ENCODE measurements at places on chromosomes 7 and 10. TPM values are rescaled to one million over a fixed set of nuclear protein-coding genes. Genes with fewer than 3 reads are reported as not detected.

- no peak for DNase-seq
These were observed 72.1 kb downstream of the ARMC3 start for GRCh38 chr10:22999942-23000341.

Gene CDC14C
- not detected for total RNA-seq

Gene CLEC2L
- total RNA-seq: not detected

DNA sequence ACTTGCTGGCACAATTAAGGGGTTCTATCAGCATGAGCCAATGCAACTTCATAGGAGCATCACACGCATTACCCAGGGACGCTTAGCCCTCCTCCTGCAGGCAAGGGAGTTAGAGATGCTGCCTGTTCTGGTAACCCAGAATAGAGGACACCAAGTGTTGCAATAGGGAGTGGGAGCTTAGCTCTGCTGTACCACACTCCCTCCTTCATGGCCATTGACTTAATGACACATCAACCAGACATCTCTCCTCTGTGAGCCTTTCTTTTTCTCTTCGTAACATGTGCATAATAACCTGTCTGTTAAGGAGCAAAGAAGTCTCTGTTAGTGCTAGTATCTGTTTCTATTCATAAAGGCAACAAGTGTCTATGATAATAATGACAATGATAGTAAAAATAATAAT is 282.4 kb downstream of the SORCS3 start:
- DNase-seq: no peak

DNA sequence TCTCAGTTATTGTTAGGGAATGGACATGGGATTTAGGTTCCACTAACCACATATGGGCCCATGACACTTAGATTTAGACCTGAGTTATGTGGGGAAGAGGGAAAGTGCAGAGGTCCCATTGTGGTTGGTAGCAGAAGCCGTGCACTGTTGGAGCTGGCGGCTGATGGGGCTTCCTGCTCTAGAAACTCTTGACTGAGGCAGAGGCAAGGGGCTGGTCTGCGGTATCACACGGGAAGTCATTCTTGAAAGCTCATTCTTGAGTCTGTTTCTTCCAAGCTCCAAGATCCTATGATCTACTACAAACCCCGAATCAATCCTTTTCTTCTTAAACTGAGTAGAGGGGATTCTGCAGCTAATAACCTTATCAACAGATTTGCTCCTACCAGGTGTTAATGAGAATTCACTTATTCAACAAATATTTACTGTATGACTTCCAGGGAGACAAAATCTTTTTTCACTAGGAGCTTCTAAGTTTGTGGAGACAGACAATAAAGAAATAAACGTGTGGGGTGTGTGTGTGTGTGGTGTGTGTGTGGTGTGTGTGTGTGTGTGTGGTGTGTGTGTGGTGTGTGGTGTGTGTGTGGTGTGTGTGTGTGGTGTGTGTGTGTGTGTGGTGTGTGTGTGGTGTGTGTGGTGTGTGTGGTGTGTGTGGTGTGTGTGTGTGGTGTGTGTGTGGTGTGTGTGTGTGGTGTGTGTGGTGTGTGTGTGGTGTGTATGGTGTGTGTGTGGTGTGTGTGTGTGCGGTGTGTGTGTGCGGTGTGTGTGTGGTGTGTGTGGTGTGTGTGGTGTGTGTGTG is 57.1 kb downstream of the AOC1 start:
- DNase-seq: peak; percentile 45

DNA sequence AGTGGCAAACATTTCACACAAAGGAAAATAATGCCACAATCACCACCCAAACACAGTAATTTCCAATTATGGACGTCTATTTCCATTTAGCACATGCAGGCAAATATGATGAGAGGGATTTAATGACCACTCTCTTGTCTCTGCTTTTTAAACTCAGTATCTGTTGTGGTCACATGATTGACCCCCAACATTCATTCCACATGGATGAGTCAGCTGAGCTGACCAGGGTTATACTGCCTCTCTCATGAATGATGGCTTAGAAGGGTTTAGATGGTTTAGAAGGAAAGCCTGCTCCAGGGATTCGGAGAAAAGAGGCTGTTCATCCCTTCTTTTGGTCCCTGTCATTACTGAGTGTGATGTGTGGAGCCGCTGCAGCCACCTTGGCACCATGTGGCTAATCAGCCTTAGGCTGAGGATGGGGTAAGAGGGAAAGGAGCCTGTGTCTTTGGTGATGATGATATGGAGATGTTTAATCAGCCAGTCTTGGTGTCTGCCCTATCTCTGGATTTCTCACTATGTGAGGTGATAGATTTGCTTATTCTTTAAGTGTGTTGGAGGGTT is 38.2 kb upstream of the JAKMIP3 start:
- no peak for DNase-seq

GRCh38 chr7:33774762-33775523 is 130.4 kb upstream of the BMPER start:
- DNase-seq: no peak

GRCh38 chr10:72593963-72594362 is 31.9 kb downstream of the MICU1 start:
- no peak for DNase-seq

- DNase-seq: no peak
These were observed 6.1 kb downstream of the ZP3 start for GRCh38 chr7:76430836-76431235.

Gene CFTR
- not detected for total RNA-seq

Gene MRLN
- total RNA-seq: not detected

DNA sequence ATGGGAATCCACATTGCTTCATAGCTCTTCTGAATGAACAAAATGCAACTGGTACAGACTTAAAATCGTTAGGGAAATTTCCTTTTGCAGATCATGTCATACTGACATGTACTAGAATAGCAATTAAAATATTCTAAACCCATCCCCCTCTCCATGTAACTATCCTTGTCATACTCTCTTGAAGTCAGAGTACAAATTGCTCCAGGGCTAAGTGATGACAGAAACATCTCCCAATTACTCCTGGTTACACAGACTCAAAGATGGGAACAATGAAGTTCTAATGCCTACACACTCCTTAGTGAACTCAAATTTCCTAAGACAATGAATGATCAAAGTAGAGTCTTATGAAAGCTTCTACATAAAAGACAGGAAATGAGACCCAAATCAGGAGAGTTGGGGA is 87.2 kb downstream of the PDE1C start:
- DNase-seq: no peak

GRCh38 chr7:2974093-2974819 is 69.4 kb downstream of the CARD11 start:
- DNase-seq: no peak

Gene TES
- 75.8 TPM for total RNA-seq

Data from CD8-positive, alpha-beta T cell (primary cell).